ENCODE measurements at places on chromosomes 6 and 20.

- DNase-seq: no peak
These were observed 82.7 kb downstream of the TIAM2 start for GRCh38 chr6:155077784-155078183.

- DNase-seq: no peak
These were observed 52.4 kb downstream of the SCAND1 start for GRCh38 chr20:35901678-35902544.

DNA sequence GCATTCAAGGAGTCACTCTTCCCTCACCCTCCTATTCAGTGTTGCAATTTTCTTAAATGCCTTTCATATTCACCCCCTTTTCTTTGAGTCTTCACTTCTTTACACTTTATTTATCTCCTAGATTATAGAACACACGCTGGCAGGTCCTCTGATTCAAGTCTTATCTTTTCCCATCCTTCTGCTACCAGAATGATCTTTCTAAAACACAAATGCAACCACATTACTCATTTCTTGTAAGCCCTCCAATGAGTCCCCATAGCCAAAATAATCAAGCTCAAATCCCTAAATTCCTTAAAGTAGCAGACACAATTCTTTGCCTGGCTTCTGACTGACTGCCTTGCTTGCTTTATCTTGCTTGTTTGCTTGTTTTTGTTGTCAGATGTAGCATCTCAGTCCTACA is 920.0 kb downstream of the TFAP2A start:
- no peak for DNase-seq

GRCh38 chr6:26501482-26501986 is 1.4 kb downstream of the BTN1A1 start:
- peak; percentile 56 for DNase-seq

- DNase-seq: no peak
These were observed 559 bp upstream of the EYA4 start for GRCh38 chr6:133240511-133241085.

DNA sequence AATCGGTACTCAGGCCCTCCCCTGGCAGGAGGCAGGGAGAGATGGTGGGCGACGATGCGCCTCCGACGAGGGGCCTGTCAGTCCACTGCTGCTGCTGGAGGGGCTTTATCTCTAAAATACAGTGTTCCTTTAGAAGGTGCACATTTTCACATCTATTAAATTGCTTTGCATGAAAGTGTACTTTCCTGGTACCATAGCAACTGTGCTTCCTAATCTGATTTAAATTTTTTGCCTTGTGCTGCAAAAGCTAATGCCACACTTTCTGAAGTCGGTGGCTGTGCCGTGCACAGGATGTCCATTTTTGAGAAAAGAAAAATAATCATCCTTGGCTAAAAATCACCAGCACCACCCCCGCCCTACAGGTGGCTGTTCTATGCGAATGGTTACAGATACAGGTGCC is 262.0 kb upstream of the CDH4 start:
- DNase-seq: no peak

GRCh38 chr6:74939721-74940620 is 265.9 kb downstream of the COL12A1 start:
- no peak for DNase-seq

GRCh38 chr20:21546355-21546754 is 32.5 kb upstream of the NKX2-2 start:
- no peak for DNase-seq

DNA sequence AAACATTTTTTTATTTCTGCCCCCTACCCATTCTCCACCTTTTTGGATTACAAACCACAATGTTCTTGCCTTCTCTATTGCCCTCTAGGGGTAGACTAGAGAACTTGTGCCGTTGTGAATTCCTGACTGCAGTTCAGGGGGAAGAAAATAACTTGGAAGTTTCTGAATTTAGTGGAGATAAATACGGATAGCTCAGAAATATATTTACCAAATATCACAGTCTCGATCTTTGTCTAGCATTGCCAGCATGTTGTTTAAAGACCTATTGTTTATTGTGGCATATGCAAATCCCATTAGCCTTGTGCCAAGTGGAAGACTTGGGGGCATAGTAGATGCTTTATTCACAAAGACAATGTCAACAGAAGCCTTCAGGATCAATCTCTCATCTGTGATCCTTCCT is 154.1 kb upstream of the MMS22L start:
- peak; percentile 9 for DNase-seq

DNA sequence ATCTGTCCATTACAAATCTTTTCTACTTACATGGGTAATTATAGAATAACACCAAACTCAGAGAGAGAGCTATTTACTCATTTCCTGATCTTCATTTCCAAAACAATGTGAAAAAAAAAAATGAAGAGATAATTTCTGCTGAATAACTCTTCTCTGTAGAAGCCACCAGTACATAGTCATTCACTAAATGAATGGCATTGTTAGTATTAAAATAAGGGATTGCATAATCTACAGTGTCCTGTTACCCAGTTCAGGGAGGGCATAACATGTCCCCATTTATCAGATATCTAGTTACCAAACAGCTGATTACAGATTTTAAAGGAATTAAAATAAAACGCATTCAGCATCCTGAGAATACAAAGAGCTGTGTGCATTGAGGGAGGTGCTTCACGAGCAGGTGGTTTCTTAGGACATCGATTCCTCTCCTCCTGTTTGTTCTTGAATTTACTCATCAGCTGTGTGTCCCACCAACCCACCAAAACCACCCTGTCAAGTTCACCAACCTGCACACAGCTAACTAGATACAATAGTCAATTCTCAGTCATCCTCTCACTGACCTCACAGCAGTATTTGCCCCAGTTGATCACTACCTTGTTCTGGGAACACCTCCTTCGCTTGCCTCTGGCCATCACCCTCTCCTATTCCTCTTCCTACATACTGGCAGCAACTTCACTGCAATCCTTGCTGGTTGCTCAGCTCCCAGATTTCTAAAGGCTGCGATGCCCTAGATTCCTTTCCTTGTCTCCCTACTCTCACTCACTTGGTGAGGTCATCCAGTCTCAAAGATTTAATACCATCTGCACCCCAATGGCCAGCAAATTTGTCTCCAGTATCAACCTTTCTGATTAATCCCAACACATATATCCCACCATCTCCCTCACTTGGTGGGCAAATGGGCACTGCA is 18.7 kb downstream of the CNKSR3 start:
- DNase-seq: no peak

GRCh38 chr6:35219683-35220326 is 6.0 kb downstream of the SCUBE3 start:
- no peak for DNase-seq

- DNase-seq: peak; percentile 62
These were observed 104.6 kb upstream of the EXOC2 start for GRCh38 chr6:797479-798077.

GRCh38 chr6:72916906-72917305 is 295.0 kb downstream of the KCNQ5 start:
- no peak for DNase-seq

DNA sequence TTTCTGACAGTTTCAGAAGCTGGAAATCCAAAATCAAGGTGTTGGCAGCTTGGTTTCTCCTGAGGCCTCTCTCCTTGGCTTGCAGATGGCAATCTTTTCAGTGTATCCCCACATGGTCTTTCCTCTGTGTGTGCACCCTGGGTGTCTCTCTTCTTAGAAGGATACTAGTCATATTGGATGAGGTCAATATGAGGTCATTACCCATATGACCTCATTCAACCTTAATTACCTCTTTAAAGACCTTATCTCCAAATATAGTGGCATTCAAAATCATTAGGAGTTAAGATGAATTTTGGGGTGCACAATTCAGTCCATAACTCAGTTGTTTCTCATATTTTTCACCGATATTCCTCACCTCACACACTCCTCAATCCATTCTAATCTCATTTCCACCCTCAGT is 92.4 kb upstream of the TGM3 start:
- DNase-seq: no peak

- no peak for DNase-seq
These were observed 8.2 kb upstream of the STMND1 start for GRCh38 chr6:17093686-17094085.

- DNase-seq: no peak
These were observed 4.5 kb downstream of the ZDHHC14 start for GRCh38 chr6:157385482-157385881.

DNA sequence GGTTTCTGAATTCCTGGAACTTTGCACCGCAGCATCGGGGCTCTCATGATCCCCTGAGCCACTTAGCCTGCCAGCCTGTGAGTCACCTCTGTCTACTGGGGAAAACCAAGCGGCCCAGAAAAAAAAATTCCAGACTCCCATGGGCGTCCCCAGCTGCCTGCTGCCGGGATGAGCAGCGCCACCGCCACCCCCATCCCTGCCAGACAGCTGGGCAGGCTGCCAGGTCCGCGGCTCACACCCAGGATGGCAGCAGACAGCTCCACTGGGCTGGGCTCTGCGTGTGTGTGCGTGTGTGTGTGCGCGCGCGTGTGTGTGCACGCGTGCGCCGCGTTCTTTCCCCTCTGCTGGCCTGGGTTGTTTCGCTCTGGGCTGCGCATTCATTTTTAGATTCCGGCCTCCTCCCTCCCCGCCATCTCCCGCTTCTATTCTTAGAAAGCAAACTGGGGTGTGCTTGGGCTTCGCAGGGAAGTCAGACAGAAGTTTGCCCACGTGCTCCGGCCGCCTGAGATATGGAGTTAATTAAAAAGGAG is 38.9 kb upstream of the PMEPA1 start:
- DNase-seq: peak; percentile 97

- no peak for DNase-seq
These were observed 29.0 kb downstream of the RNASET2 start for GRCh38 chr6:166927240-166927934.

DNA sequence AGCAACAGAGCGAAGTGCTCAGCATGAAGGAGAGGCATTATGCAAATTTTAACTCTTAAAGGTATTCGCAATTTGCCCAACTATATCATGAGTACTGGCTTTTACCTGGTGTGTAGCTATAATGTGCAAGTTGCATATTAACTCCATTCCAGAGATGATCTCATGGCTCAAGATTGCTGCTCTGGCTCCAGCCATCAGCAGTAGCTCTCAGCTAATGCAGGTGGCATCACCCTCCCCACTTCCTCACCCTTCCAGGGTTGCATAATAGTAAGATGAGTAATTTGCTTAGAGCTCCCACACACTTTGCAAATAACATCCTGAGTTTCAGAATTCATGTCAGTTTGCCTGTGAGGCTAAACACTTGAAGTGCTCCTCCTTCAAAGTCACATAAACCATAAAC is 15.9 kb upstream of the PCSK2 start:
- no peak for DNase-seq

GRCh38 chr6:53411451-53411850 is 62.7 kb upstream of the ELOVL5 start:
- DNase-seq: no peak

GRCh38 chr6:72580281-72580940 is 41.5 kb upstream of the KCNQ5 start:
- peak; percentile 82 for DNase-seq

- no peak for DNase-seq
These were observed 664.8 kb upstream of the MMS22L start for GRCh38 chr6:97947841-97948240.

DNA sequence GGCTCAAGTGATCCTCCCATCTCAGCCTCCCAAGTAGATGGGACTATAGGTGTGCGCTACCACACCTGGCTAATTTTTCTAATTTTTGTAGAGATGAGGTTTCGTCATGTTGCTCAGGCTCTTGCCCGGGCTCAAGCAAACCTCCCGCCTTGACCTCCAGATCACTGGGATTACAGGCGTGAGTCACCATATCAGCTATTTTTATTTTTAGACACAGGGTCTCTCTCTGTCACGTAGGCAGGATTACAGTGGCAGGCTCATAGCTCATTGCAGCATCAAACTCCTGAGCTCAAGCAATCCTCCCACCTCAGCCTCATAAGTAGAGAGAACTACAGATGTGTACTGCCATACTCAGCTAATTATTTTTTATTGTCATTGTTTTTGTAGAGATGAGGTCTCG is 41.7 kb downstream of the SLC23A2 start:
- peak; percentile 67 for DNase-seq

DNA sequence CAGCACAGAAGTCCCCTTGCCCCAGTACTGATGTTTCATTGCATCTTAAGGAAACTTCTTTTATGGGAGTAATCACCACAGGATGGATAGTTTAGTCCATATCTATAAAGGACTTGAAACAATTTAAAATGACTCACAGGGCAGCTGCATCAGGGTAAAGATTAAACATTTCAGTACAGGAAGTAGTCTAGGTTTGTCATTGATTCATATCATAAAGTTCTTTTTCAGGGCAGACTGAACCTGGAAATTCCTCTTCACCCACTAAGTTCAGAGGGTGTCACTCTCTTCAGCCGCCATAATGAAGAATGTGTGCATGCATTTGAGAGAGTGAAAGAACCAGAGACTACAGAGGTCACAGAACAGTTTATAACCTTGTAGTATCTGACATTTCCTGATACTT is 296.3 kb upstream of the JAG1 start:
- DNase-seq: no peak

DNA sequence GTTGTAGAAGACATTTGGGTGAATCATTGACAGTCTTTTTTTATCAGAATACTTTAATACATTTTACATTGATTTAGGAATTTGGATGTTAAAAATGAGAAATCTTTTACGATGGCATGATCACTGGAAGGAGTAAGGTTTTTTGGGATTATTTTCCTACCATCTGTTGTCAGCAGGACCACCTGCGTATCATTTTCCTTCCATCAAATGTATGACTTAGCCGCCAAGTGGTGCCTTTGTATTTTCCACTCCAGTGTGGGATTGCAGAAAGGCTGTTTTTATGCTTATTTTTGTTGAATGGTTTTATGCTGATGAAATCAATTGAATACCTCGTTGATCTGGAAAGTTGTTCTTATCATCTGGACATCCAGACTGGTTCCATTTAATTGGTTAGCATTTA is 35.8 kb downstream of the AKAP12 start:
- no peak for DNase-seq

DNA sequence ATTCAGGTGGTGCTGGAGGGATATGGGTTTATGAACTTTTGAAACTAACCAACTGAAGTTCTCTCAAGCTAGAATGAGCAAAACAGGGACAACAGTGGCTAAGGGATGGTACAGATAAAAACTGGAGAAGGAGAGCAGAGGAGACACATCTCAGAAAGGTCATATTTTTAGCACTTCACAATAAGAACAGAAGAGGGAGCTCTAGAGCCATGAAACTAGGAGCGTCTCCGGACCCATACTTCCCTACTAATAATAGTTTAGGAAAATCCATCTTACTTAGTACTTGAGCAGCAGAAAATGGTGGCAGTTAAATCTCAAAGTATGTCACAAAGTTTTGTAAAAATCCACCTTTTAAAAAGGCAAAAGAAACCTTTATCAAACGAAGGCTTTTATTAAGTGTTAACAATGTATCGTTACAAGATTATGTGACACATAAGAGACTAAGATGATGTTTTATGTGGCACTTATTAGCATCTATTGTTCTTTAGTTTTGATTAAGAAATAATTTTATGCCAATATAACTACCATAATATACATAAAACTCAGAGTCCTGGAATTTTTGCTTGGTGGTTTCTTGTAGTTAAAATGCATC is 278.6 kb downstream of the TBC1D32 start:
- DNase-seq: peak; percentile 65
